AG10803 (cell line): ENCODE measurements at places on chromosomes 1 and 21.

- DNase-seq, result no peak
Measured at GRCh38 chr1:3735027-3735681, 17.1 kb upstream of the CCDC27 start.

DNA sequence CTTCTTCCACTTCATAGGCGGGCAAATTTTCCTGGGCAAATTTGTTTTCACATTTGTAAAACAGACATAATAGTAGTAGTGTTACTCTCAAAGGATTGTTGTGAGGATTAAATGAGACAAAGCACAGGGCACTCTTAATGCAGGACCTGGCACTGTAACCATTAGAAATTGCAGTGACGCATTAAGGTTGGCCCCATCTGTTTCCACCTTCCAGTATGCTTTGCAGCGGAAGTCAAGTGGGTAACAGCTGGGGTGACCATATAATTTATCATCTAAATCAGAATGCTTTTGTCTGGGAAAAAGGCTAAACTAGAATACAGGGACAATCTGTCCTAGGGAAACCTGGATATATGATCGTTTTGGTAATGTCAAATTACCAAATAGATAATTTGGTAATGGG is 132.5 kb upstream of the CACHD1 start:
- DNase-seq, result no peak

- no peak for DNase-seq
Measured at GRCh38 chr1:110548381-110548780, 29.4 kb upstream of the KCNA10 start.

- no peak for DNase-seq
Measured at GRCh38 chr1:109290998-109291397, 8.1 kb upstream of the PSRC1 start.

GRCh38 chr1:177849579-177850290 is 120.1 kb downstream of the SEC16B start:
- no peak for DNase-seq

DNA sequence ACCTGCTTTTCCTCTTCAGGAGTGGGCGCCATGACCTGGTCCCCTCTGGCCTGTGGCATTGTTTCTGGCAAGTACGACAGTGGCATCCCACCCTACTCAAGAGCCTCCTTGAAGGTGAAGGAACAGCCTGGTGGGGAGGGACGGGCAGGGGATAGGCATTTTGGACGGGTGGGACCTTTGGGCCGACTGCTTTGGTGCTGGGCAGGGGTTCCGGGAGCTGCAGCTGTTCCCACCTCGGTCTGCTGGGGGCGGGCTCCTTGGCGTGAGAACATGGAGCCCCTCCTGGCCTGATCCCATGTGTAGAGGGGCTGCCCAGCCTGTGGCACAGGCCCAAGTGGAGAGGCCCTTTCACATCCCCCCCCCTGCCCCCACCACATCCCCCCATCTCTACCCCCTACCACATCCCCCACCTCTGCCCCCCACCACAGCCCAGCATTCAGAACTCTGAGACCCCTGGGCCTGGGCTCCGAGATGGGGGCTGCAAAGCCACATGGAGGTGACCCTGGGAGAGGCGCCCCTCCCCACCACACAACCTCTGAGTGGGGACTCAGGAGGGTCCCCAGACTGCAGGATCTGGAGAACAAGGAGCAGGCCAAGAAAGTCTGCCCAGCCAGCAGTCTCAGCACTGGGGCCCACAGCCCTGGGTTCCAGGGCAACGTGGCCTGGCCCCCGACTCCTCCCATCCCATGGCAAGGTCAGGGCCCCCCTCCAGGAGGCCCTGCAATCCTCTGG is 50.0 kb downstream of the KCNAB2 start:
- no peak for DNase-seq

- no peak for DNase-seq
Measured at GRCh38 chr1:205188596-205188995, 22.9 kb downstream of the DSTYK start.

GRCh38 chr1:54608566-54609230 is 14.6 kb downstream of the FAM151A start:
- no peak for DNase-seq

DNA sequence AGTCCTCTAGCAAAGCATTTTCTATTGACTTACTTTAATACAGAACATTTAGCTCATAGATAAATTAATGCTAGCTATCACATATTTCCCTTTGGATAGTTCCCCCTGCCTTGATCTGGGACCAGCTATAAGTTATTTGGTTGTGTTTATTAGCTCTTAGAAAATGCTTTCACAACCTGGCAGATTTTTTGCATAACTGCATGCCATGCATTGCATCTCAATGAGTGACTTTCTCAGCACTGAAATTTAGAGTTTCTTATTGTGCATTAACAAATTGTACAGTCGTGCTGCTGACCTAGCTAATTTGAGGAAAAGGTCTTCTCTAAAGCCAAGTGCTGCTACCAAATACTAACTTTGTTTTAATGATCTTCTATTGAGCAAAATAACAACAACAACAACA is 164.8 kb downstream of the PLPPR5 start:
- DNase-seq, result peak; percentile 38

DNA sequence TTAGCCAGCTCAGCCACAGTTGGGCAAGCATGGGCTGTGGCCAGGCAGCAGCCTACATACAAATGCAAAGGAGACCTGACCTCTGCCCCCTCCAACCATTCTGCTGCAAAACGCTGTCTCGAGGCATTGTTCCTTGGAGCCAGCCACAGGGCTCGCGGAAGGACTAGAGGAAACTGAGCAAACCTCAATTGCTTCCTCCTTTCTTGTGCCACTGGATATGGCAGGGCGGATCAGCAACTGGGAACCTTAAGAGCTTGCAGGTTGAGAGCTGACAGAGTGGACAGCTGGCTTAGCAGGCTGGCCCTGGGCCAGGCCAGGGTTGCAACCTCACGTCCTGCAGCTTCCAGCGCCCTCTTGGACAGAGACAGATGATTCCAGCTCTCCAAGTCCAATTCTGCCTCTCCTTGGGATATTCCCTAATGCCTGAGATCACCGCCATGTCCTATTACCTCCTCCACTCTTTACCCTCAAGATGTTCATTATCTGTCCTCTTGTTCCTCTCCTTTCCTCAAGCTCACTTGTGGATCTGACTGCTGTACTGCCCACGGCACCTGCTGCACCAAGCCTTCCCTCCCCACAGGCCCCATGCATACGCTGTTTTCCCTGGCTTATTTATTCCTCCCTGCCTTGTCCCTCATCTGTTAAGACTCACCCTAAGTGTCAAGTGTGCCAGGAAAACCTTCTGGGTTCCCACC is 67.5 kb downstream of the SDC3 start:
- DNase-seq, result no peak

DNA sequence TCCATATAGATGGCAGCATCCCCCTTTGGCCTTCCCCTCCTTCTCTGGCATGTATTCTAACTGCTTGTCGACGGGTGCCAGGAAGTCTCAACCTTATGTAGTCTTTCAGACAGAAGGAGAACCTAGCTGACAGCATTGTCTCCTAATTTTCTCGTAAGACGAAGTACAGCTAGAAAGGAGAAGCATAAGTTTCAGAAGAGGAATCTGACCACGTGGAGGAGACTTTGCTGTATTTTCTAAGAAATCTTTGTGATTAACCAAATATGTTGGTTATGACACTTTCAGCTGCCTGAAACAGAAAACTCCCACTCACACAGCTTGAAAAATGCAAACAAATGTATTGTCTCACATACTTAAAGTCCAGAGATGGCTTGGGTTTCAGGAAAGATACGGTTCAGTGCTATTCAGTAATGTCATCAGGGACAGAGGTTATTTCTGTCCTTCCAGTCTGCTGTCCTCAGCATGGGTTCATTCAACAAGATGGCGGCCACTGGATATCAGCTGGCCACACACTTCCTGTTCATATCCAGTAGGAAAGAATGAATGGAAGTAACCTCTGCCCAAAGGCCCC is 109.5 kb upstream of the ZNF648 start:
- peak; percentile 28 for DNase-seq

- DNase-seq, result no peak
Measured at GRCh38 chr1:82299056-82299455, 498.3 kb downstream of the ADGRL2 start.

- DNase-seq, result peak; percentile 62
Measured at GRCh38 chr1:39573736-39574624, 2.6 kb downstream of the PABPC4 start.

GRCh38 chr1:2157856-2158255 is 36.7 kb downstream of the FAAP20 start:
- DNase-seq, result no peak

GRCh38 chr1:230753586-230754251 is 6.5 kb downstream of the CAPN9 start:
- DNase-seq, result no peak

DNA sequence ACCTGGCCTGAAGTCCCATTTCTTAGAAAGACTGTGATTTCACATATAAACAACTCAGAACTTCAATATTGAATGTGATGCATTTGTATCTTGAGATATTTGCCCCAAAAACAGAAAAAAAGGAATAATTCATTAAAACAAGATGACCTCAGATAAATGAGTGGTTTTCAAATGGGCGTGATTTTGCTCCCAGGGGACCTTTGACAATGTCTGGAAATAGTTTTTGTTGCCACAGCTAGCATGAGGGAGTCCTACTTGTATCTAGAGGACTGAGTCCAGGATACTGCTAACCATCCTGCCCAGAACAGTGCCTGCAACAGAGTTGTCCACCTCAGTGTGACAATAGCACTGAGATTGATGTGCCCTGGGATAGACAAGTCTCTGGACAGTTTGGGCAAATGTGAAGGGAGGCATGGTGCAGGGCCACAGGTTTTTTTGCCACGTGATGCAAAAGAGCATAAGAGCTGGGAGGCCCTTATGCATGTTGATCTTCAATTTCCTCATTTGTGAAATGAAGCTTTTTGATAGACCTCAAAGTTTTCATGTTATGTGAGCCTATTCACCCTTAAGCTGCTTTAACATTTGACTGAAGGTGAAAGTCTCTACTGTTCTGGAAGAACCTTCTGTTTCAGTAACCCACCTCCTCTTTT is 46.2 kb downstream of the MAP3K7CL start:
- no peak for DNase-seq

DNA sequence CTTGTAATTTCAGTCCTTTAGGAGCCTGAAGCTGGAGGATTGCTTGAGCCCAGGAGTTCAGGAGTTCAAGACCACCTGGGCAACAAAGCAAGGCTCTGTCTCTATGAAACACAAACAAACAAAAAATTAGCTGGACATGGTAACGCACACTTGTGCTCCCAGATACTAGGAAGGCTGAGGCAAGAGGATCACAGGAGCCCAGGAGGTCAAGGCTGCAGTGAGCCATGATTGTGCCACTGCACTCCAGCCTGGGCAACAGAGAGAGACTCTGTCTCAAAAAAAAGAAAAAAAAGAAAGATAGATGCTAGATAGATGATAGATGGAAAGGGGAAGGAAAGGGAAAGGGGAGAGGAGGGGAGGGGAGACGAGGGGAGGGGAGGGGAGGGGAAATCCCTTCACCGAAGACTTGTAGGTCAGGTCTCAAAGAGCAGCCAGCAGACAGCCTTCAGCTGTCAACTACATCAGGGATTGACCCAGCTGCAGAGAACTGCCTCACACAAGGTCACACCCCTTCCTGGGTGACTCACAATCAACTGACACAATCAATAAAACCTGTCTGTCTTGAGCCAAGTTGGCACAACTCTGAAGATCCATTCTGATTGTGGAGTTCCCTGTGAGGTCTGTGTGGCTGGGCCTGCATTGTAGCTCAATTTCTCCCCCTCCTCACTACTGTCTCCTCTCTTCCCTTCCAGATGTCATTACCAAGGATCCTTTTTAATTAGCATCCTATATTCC is 200.6 kb downstream of the RGS7 start:
- peak; percentile 1 for DNase-seq

DNA sequence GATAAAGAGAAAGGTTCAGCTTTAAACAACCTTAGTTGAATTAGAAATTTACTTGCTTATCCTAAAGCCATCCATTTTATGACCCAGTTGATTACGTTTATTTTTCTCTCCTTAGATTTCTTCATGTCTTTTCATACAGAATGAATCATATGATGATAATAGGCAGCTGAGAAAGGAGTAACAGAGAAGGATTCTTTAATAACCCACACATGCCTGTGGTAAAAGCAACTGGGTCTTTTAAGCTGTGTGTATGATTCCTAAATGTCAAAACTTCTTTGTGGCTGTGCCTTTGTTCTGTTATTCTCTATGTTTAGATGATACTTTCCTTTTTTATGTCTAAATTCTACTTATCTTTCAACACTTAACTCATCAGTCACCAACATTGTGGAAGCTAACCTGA is 626.5 kb downstream of the NCAM2 start:
- DNase-seq, result peak; percentile 77

GRCh38 chr1:192601567-192601966 is 26.0 kb downstream of the RGS1 start:
- DNase-seq, result no peak

- no peak for DNase-seq
Measured at GRCh38 chr1:98107256-98107655, 186.4 kb upstream of the DPYD start.

DNA sequence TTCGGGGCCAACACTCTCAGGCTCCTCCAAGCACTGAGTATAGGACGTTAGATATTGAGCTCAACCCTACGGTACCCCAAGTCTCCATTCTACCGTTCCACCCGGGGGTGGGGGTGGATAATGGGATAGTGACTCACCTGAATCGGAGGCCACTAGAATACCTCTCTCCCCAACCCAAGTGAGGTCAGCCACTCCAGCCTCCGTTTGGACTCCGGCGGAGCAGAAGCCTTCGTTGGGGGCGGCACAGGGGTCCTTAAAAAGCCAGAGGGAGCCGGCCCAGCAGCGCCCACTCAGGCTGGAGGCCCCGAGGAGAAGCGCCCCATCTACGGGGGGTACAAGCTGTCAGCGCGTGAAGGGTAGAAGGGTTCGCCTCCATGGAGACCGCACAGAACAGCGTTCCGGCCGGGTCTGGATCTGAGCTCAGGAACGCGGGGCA is 556 bp downstream of the WDR77 start:
- DNase-seq, result peak; percentile 4

GRCh38 chr1:157288006-157288405 is 149.8 kb upstream of the ETV3 start:
- DNase-seq, result no peak

GRCh38 chr1:58754683-58755467 is 29.0 kb downstream of the JUN start:
- no peak for DNase-seq

GRCh38 chr21:39118061-39118460 is 65.2 kb downstream of the PSMG1 start:
- no peak for DNase-seq

DNA sequence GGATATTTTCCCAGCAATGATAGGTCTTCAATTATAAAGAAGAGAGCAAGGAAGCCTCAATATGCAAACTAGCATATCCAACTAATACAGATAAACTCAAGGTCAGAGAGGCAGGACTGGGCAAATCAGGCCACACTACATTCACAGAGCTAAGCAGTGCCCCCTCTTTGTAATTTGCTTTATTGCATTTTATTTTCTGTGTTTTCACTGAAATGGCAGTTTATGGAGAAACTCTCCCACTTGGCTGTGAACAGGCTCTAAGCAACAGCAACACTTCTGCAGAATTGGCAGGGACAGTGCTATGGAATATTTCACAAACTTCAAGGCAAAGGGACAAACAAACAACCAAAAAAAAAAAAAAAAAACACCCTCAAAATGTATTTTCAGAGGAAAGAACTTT is 93.4 kb upstream of the SOD1 start:
- DNase-seq, result no peak

DNA sequence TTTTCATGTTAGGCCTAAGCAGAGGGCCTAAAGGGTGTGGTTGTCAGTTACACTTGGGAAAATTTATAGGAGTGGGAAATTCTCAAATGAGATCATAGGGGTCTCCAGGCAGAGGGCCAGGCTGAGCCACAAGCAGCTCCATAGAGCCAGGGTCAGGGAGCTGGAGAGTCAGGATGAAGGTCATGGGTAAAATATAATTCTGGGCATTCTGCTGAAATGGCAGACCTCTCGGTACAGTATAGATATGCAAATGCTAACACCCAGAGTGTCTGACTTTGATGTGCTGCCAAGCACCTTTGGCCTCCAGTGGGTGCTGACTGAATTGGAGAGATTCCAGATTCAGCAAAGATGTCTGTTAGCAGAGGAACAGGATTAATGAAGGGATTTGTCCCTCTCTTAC is 40.1 kb downstream of the DNM3 start:
- no peak for DNase-seq
